ENCODE measurements at places on chromosomes 6 and 20. TPM values are rescaled to one million over a fixed set of nuclear protein-coding genes. Genes with fewer than 3 reads are reported as not detected.

Gene TFAP2D
- total RNA-seq, result not detected

Gene FAM229B
- total RNA-seq, result 4.0 TPM

Gene TNFAIP3
- total RNA-seq, result 12.5 TPM

Gene HTR1E
- not detected for total RNA-seq

Gene BCLAF1
- 144 TPM for total RNA-seq

Gene CDSN
- total RNA-seq, result not detected

Gene PRL
- not detected for total RNA-seq

Gene RNGTT
- 17.5 TPM for total RNA-seq

Gene BANF2
- total RNA-seq, result not detected

DNA sequence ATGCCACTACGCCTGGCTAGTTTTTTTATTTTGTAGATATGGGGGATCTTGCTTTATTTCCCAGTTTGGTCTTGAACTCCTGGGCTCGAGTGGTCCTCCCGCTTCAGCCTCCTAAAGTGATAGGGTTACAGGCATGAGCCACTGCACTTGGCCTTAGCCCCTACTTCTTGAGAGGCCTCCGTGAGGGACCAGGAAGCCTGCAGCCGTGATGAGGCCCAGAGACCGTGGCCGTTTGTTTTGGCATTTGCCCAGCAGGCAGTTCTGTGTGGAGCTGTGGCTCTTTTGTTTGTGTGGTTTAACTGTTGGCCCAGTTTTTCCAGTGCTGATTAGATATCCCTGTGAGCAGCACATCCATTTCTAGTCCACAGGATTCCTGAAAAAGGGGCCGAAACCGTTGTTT lies 39.8 kb downstream of the SRSF3 start:
- no peaks in the 10 kb centered on the region for H3K4me1 ChIP-seq
- H3K27ac ChIP-seq, result no peak overlapping the region
- no peaks in the 10 kb centered on the region for H3K36me3 ChIP-seq
- no peak for DNase-seq
- peaks cover 30% of the 10 kb centered on the region for H3K27me3 ChIP-seq
- H3K4me3 ChIP-seq, result no peak overlapping the region

GRCh38 chr20:19211661-19212468 lies 577 bp upstream of the SLC24A3 start:
- H3K36me3 ChIP-seq, result no peaks in the 10 kb centered on the region
- H3K4me3 ChIP-seq, result no peak overlapping the region
- no peak overlapping the region for H3K27ac ChIP-seq

- H3K4me1 ChIP-seq, result no peaks in the 10 kb centered on the region
- no peaks in the 10 kb centered on the region for H3K27me3 ChIP-seq
- H3K4me3 ChIP-seq, result no peak overlapping the region
- H3K36me3 ChIP-seq, result no peaks in the 10 kb centered on the region
Measured at GRCh38 chr20:1955217-1955616, 38.6 kb downstream of the PDYN start.

DNA sequence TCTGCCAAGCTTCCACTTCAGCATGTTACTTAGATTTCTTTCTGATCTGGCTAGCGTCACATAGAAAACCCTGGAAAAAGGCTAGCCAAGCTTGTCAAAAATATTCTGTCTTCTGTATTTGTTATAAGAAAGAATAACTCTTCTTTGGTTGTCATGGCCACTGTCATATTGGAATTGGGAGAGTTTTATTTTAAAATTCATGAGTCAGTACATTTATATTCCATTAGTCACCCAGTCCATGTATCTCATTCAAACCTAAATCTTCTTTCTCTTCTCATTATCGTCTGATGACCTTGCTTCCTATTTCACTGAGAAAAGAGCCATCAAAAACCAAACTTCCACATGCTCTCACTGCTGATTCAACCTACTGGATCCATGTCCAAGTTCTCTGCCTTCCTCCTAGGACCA lies 65.7 kb downstream of the EPM2A start:
- no peaks in the 10 kb centered on the region for H3K4me1 ChIP-seq
- no peak overlapping the region for H3K4me3 ChIP-seq
- DNase-seq, result no peak
- no peaks in the 10 kb centered on the region for H3K36me3 ChIP-seq

DNA sequence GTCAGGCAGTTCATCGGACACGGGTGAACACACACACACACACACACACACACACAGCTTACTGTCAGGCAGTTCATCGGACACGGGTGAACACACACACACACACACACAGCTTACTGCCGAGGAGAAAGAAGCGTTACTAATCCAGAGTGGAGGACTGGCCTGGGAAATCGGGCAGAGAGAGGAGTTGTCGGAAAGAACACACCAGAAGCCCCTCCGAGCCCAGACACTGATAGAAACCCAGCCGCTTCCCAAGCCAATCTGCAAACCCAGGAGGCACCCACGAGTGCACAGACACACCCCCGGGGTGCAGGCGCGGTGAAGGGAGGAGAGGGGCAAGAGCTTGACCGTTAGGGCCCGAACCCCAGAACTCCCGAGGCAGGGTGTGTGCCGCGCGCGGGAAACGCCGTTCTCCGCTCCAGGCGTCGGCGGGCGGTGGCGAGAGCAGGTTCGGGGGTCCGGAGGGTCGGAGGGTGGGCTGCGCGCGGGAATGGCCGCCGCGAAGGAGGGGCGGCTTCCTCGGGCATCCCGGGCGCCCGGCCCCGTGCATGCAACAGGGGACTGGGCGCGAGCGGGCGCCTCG lies 636 bp downstream of the ELOVL2 start:
- H3K36me3 ChIP-seq, result no peaks in the 10 kb centered on the region
- H3K27ac ChIP-seq, result no peak overlapping the region
- peak overlapping the region; percentile 43 for H3K4me3 ChIP-seq

DNA sequence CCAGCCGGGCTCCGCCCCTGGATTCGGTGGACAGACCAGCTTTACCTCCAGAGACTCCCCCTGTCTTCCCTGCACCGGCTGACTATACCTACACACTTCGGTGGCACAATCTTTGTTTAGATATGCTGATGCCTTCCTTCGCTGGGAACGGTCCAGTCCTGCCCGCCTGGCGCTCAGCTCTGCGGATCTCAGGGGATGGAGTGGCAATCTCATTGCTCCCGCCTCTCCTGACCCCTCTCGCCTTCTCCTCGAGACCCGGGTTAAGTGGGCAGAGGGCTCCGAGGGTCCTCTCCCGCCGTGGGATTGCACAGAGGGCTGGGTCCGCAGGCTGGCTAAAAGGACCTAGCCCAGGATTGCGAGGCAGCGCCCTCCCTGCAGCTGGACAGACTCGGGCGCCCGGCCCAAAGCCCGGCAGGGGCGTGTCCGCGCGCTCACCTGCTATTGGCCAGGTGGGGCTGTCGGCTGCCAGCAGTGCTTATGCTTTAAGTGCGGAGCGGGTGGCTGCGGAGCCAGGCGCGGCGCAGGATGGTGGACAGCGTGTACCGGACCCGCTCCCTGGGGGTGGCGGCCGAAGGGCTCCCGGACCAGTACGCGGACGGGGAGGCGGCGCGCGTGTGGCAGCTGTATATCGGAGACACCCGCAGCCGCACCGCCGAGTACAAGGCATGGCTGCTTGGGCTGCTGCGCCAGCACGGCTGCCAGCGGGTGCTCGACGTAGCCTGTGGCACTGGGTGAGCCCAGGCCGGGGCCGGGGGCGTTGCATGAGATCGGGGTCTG lies at the start of gene GNMT:
TSS of gene GNMT (plus strand) at position 512 of the 777 bp plus-strand sequence. CDS start at position 526, 14 bp downstream.
- H3K36me3 ChIP-seq, result peaks cover 18% of the 10 kb centered on the region
- H3K4me3 ChIP-seq, result no peak within 1 kb of the TSS
- H3K4me1 ChIP-seq, result no peaks in the 10 kb centered on the region
- H3K27me3 ChIP-seq, result no peaks in the 10 kb centered on the region
- no peak for DNase-seq

DNA sequence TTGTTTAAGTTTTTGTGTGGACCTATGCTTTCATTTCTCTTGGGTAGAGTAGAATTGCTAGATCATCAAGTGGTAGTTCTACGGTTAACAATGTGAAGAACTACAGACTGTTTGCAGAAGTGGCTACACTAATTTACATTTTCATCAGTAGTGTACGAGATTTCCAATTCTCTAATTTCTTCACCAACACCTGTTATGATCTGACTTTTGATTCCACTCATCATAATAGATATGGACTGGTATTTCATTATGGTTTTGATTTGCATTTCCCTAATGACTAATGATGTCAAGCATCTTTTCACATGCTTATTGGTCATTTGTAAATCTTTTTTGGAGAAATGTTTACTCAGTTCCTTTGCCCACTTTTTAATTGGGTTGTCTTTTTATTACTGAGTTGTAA lies 244.4 kb downstream of the GMDS start:
- no peaks in the 10 kb centered on the region for H3K4me1 ChIP-seq
- DNase-seq, result no peak
- no peaks in the 10 kb centered on the region for H3K27me3 ChIP-seq
- no peak overlapping the region for H3K27ac ChIP-seq
- no peak overlapping the region for H3K4me3 ChIP-seq

DNA sequence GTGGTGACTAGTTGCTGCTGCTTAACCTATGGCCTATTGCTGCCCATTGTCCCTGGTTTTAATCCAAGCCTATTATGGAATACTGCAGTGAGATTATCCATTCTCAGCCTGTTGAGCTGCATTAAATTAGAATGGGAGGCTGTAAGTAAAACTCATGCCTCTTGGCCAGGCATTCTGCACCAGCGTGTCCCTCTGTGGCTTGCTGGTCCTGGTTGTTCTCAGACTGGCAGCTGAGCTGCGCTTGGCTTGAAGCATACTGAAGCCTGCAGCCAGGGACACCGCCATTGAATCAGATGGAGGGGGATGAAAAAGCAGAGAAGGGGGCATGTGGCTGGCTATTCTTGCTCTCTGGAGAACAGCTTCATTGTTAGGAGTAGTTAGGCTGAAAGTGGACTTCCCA lies 15.6 kb downstream of the LRRN4 start:
- H3K27ac ChIP-seq, result no peak overlapping the region
- H3K36me3 ChIP-seq, result peaks cover 71% of the 10 kb centered on the region
- peaks cover 13% of the 10 kb centered on the region for H3K4me1 ChIP-seq
- H3K27me3 ChIP-seq, result no peaks in the 10 kb centered on the region
- H3K4me3 ChIP-seq, result no peak overlapping the region
- no peak for DNase-seq

DNA sequence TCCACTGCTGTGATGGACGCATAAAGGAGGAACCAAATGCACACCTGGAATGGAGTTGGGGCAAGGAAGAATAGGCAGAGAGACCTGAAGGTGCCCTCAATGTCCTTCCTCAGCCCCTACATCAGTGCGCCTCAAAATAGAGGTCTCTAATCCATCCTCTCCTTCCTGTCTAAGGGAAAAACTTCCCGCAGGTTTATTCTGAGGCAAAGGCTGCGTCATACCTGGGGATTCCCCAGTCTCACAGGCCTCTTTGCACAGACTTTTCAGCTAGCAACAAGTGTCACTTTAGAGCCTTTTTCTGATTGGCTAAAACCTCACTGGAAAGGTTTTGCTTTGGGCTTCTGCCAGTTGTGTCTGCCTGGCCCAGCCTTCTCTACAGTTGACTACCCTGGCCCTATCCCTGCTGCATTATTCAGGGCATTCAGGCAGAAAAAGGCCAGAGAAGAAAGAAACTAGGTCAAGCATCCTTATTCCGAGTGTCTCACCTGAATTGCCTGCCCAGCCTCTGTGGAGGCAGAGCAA lies 1.8 kb upstream of the HLA-DQB1 start:
- no peak for DNase-seq
- H3K4me1 ChIP-seq, result no peaks in the 10 kb centered on the region
- no peaks in the 10 kb centered on the region for H3K27me3 ChIP-seq
- H3K27ac ChIP-seq, result no peak overlapping the region
- H3K4me3 ChIP-seq, result no peak overlapping the region

DNA sequence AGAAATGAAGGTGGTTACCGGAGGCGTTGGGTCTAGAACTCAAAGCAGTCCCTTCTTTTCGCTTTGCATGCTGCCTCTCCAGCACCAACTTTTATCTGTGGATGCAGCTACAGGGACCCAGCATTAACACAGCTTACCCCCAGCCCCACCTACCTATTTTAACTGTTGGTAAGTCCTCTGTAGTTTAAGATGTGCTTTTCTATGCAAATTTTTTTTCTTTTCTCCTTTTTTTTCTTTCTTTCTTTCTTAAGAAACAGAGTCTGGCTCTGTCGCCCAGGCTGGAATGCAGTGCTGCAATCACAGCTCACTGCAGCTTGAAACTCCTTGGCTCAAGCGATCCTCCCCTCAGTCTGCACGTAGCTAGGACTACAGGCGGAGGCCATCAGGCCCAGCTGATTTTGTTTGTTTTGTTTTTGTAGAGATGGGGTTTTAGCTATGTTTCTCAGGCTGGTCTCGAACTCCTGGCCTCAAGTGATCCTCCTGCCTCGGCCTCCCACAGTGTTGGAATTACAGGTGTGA lies 6.5 kb upstream of the USP45 start:
- H3K27me3 ChIP-seq, result no peaks in the 10 kb centered on the region
- H3K4me3 ChIP-seq, result peak overlapping the region; percentile 76
- peaks cover 2% of the 10 kb centered on the region for H3K4me1 ChIP-seq

- no peaks in the 10 kb centered on the region for H3K27me3 ChIP-seq
- H3K4me3 ChIP-seq, result peak overlapping the region; percentile 96
- peak overlapping the region; percentile 91 for H3K27ac ChIP-seq
- peaks cover 7% of the 10 kb centered on the region for H3K4me1 ChIP-seq
- peaks cover 34% of the 10 kb centered on the region for H3K36me3 ChIP-seq
Measured at GRCh38 chr20:57352305-57352704, 1.2 kb downstream of the RAE1 start.

GRCh38 chr20:38092260-38092857 lies 58.8 kb downstream of the RPRD1B start:
- DNase-seq, result no peak
- no peaks in the 10 kb centered on the region for H3K27me3 ChIP-seq
- peaks cover 52% of the 10 kb centered on the region for H3K36me3 ChIP-seq
- H3K4me1 ChIP-seq, result peaks cover 48% of the 10 kb centered on the region

DNA sequence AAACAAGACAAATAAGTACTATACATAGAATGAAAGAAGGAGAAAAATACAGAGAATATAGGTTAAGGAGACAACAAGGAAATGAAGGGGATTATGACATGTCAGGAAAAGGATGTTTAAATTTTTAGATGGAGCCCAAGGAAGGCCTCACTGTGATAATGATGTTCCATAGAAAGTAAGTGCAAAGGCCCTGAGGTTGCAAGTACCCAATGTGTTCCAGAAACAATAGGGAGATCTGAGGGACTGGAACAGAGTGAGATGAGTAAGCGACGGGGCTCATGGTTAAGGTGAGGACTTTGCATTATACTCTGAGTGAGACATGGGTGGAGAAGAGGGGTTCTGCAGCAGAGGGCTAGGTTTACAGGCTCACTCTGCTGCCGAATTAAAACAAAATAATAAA lies 122.8 kb upstream of the BCLAF1 start:
- no peaks in the 10 kb centered on the region for H3K27me3 ChIP-seq
- no peak for DNase-seq
- no peak overlapping the region for H3K4me3 ChIP-seq
- H3K4me1 ChIP-seq, result no peaks in the 10 kb centered on the region

DNA sequence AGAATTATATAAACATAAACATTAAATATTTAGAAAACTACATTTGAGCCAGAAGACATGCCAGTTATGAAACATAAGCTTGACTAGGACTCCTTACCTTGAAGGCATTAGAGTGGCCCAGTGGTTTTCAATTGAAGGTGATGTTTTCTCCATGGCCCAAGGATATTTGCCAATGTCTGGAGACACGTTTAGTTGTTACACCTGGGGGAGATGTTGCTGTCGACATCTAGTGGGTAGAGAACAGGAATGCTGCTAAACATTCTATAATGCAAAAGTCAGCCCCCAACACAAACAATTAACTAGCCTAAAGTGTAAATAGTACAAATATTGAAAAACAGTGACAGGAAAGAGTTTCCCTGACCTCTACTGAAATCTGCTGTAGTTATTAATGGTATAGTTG lies 200.9 kb upstream of the HS3ST5 start:
- H3K36me3 ChIP-seq, result no peaks in the 10 kb centered on the region
- no peak overlapping the region for H3K27ac ChIP-seq
- no peak overlapping the region for H3K4me3 ChIP-seq
- no peaks in the 10 kb centered on the region for H3K27me3 ChIP-seq

GRCh38 chr20:41307021-41307420 lies 10.5 kb downstream of the ZHX3 start:
- H3K36me3 ChIP-seq, result no peaks in the 10 kb centered on the region
- no peak for DNase-seq
- H3K4me1 ChIP-seq, result peaks cover 7% of the 10 kb centered on the region
- no peaks in the 10 kb centered on the region for H3K27me3 ChIP-seq
- H3K27ac ChIP-seq, result no peak overlapping the region
